ENCODE measurements at places on chromosomes 3 and 15.

GRCh38 chr15:31852933-31853799, 177.1 kb upstream of the CHRNA7 start:
- DNase-seq = no peak

DNA sequence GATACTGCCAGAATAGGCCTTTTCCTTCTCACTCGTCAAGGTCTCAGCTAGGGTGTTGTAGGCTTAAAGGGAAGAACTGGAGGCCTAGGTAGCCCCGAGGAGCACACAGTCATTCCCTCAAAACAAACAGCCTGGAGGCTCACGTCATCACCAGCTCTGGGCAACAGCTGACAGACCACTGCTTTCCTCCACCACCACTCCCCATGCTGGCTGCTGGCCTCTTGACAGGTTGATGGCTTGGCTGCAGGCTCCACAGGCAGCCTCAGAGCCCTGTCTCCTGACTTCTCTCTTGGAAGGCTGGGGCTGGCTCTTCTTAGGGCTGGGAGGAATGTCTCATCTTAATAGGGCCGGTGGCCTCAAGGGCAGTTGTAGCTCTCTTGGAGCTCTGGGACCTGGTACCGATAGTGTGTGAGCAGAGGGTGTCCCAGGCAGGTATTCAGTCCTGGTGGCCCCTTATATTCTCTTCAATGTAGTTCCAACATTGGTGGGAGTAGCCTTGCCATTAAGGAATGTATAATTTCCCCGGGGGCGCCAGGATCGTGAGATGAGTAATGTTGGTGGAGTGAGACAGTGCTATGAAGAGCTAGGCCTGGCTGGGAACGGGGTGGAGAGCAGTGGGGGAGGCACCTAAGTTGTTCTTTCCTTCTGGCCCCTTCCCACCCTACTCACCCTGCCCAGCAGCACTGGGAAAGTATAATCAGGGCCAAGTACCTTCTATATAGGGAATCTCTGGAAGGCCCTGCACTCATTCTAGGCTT, 6.1 kb upstream of the AP2M1 start:
- DNase-seq = no peak

GRCh38 chr3:72830452-72831223, 17.6 kb downstream of the SHQ1 start:
- no peak for DNase-seq

DNA sequence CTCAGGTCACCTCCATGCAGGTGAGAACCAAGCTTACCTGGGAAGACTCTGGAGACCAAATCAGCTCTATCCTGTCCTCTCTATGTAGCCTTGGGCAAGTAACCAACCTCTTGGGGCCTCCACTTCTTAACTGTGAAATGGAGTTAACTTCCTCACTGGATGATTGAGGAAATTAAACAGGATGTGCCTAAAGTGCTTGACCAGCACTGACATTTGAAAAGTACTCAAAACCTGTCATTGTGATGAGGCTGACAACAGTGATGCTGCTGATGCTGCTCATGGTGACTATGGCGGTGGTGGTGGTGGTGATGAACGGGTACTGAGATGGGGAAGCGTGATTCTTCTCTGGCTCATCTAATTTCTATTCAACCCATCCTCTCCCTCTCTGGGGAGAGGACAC, 22.3 kb downstream of the VIPR1 start:
- no peak for DNase-seq

DNA sequence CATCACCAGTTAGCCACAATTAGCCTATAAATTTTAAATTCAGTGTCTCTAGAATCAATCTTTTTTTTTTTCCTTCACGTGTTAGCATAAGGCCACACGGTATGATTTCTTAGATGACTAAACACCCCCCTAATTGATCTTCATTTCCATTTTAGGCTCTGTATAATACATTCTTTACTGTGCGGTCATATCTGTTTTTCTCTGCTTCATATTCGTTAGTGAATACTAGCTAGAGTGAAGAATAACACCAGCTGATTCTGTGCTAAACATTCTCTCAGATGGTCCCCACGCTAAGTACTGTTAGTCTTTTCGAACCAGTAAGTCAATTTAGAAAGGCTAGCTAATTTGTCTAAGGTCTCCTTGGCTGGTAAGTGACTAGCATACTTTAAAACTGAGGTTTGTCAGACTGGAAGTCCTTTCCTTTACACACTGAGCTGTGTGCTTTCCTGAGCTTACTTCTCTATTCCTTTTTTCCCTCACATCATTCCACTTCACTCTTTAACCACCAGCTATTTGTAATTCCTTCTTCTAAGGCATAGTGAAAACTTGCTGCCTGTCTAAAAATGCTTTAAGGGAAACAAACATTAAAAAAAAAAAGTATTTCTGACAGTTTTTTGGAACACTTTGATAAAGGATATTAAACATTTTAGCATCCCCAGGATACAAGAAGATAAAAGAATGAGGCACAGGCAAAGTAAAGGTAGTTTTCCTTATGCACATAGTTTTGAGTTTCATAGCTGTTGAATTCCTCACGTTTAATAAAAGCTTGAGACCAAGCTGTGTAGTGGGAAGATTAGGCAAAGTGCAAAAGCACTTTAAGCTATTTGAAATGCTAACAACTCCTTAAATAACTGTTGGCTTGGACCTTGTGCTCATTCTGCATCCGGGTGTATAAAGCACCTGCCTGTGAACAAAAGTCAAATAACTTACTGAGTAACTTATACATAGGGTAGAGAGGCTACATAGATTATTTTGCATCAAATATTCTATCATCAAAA, 17.1 kb downstream of the ZFAND6 start:
- DNase-seq = no peak

GRCh38 chr3:14703791-14704190, 28.9 kb downstream of the C3orf20 start:
- no peak for DNase-seq

GRCh38 chr3:176816937-176817336, 380.3 kb downstream of the TBL1XR1 start:
- no peak for DNase-seq

DNA sequence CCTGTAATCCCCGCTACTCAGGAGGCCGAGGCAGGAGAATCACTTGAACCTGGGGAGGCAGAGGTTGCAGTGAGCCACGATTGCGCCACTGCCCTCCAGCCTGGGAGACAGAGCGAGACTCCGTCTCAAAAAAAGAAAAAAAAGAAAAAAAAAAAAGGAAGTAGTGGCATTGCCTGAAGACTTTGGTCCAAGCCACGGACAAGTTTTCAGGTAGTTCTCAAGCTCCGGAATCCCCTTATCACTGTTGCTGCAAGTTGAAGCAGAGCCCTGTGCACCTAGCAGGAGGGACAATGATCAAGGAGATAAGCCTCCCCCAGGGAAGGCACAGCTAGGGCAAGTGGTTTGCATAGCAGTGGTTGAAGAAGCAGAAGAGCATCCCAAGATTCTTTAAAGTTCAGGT, 97.6 kb downstream of the MEX3B start:
- no peak for DNase-seq

- DNase-seq = no peak
Observed at GRCh38 chr15:63974021-63974420, 72.3 kb downstream of the DAPK2 start.

DNA sequence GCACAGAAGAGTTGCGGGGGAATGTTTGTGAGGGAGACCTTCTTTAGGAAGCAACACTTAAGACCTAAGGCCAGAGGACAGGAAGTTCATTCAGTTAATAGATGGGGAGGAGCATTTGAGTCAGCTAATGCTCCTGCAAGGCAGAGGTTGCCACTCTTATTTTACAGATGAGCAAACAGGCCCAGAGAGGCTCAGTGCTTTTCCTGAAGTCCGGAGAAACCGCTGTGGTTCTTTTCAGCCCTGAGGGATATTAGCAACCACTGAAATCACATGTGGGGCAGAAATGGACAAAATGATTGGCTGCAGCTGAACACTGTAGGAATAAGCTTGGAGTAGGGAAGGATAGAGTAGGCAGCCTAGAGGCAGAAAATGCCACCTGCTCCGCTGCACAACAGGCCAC, 33.3 kb upstream of the RTP4 start:
- no peak for DNase-seq

DNA sequence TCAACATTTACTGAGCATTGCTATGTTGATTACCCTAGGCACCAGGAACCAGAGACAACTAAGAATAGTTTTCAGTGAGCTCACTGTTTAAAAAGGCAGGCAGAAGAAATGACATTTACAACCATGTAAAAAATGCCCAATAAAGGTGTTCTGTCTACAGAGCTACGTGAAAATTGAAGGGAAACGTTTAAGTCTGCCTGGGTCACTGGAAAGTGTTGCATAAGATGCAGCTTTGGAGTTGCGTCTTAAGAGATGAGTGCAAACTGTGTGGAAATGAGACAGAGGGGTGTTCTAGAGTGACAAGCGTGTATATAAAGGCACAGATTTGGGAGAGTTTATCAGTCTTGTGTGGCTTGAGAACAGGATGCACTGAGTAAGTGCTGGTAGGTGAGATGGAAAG, 278.7 kb upstream of the GOLGA6L4 start:
- no peak for DNase-seq

- no peak for DNase-seq
Observed at GRCh38 chr3:188067932-188068331, 86.0 kb upstream of the LPP start.

- no peak for DNase-seq
Observed at GRCh38 chr3:29267226-29267625, 13.6 kb upstream of the RBMS3 start.

DNA sequence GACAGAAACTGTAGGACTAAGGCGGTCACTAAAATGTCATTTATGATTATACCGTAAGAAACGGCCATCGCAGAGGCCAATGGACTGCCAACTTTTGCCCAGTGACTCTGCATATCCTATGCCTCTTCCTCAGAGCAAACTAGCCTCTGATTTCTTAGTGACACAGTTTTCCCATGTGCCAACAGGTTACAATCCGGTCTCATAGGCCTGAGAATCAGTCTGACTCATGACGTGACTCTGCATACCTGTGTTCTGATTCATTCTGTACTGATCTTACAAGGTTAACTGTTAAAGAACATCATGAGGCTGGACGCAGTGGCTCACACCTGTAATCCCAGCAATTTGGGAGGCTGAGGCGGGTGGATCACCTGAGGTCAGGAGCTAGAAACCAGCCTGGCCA, 17.8 kb downstream of the RUBCN start:
- peak; percentile 48 for DNase-seq

GRCh38 chr15:86077070-86077469, 2.6 kb upstream of the AGBL1 start:
- no peak for DNase-seq

- no peak for DNase-seq
Observed at GRCh38 chr3:12148183-12148940, 10.3 kb downstream of the TIMP4 start.

DNA sequence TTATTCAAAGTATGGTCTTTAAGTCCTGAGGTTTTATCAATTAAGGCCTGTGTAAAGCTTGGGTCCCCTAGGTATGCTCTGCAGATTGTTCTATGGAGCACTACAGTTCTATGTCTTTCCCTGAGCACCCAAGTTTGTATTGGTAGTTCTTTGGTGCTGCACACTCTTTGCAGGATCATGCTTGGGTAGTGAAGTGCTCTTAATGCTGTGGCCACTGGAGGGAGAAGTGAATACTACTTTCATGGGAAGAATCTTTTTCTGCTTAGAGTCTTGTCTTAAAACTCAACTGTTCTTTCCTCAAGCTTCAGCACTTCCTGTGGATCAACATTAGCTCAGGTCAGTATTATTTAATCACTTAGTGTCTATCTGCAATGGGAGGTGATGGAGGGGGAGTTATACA, 93.6 kb upstream of the CFAP20DC start:
- no peak for DNase-seq

GRCh38 chr3:127042634-127043033, 59.7 kb downstream of the PLXNA1 start:
- DNase-seq = peak; percentile 3

- no peak for DNase-seq
Observed at GRCh38 chr3:121663171-121663847, 2.6 kb upstream of the HCLS1 start.

- no peak for DNase-seq
Observed at GRCh38 chr15:31472636-31473384, 146.2 kb downstream of the KLF13 start.

DNA sequence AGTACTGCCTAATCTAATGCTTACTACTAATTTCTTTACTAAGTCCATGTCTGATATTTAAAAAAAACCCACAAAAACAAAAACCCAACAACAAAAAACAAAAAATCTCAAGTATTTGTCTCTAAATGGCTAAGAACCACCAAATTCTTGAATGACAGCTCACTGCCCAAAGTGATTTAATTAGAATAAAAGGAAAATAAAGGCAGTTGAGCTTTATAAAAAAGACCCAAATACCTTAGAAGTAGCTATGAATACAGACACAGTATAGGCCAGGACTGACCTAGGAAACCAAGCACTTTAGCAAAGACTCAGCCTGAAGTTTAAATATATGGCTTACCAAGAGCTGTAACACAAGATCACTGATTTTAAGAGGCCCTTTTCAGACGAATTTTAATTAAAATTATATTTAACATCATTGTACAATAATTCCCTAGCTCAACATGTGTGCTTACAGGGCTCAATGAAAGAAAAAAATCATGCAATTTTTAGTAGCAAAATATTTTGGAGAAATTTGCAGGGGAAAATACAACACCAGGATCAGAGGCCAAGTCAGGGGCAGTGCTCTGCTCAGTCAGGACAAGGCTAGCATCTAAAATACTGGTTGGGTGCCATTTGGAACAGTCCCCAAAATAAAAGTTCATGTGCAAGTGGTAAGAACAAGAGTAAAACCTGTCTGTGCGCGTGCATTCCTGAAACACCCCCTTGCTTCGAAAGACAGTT, 24.8 kb downstream of the UQCC5 start:
- no peak for DNase-seq

DNA sequence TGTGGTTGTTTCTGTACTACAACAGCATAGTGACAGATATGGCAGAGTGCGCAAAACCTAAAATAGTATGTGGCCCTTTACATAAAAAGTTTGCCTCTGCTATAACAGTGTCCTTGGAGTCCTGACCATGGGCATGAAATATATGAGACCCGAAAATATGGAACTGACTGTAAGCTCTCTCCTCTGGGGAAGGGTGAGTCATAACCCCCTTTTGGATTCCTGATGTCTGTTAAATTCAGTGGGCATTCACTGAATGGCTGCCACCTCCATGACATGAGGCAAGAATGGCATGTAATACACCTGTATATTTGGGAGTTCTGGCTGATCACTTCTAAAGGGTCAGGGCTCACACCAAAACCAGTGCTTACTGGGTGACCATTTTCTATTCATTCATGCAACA, 6.1 kb downstream of the TBC1D2B start:
- no peak for DNase-seq

DNA sequence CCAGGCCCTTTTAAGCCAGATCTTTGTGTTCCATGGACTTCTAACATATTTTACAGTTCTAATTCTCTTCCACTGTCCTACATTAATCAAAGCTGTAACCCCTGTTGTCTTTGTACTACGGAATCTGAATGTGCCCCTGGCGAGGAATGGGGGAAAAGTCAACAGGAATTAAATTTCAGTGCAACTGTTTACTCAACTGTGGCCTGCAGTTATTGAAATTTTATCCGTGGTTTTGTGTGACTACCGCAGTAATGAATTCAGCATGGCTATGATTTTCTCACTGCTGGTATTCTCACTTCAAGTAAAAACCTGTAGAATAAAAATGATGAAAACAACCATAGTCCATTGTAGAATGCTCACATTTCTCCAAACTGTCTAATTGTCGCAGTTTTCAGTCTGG, 388.0 kb downstream of the FOXP1 start:
- DNase-seq = no peak

Data from gastrocnemius medialis (tissue), 4 donors.